HFFc6 (cell line): ENCODE measurements at places on chromosomes 7 and 10.

DNA sequence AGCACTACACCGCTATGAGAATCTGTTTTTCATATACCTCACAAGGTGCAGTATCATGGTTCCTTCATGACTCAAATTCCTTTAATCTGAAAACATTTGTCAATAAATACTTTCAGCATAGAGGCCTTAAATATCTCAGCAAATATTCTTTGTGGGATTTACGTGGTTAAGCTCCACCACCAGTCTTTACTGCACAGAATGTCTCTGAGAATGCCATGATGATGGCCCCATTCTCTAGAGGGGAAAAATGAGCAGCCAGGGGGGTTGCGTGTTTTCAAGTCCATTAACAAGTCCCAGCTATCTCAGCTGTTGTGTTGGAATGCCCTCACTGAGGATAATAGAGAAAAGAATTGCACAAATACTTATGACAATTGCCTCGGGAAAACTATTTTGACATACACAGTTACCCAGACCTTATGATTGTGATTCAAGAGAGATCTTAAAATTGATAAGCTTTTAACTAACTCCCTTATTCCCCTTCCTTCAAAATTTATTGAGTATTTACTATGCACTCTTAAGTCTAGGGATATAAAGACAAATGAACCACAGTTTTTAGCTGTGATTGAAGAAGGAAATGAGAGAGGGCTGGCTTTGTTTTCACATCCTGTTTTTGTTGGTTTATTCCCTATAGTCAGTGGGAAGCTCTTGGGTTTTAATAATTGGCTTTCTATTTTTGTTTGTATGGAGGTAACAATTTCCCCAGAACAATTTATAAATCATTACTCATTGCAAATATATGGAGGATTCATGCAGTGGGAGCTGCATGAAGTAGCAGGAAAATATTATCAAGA lies 176.5 kb upstream of the VWC2 start:
- H3K4me3 ChIP-seq: no peak overlapping the region
- no peak overlapping the region for H3K27ac ChIP-seq
- no peaks in the 10 kb centered on the region for H3K4me1 ChIP-seq
- no peak for DNase-seq
- peaks cover 1% of the 10 kb centered on the region; the same call in 1 of the 2 replicates for H3K27me3 ChIP-seq
- no peaks in the 10 kb centered on the region for H3K36me3 ChIP-seq

- H3K4me1 ChIP-seq: peaks cover 15% of the 10 kb centered on the region
- H3K27me3 ChIP-seq: peaks cover 2% of the 10 kb centered on the region; the same call in 1 of the 2 replicates
- H3K27ac ChIP-seq: no peak overlapping the region
Measured at GRCh38 chr10:122273966-122274545, 3.0 kb downstream of the BTBD16 start.

GRCh38 chr10:60283397-60283796 lies 106.3 kb downstream of the ANK3 start:
- no peak overlapping the region for H3K27ac ChIP-seq
- DNase-seq: no peak
- H3K36me3 ChIP-seq: no peaks in the 10 kb centered on the region
- peaks cover 27% of the 10 kb centered on the region for H3K4me1 ChIP-seq
- H3K27me3 ChIP-seq: peaks cover 5% of the 10 kb centered on the region

- no peak overlapping the region for H3K27ac ChIP-seq
- H3K4me1 ChIP-seq: no peaks in the 10 kb centered on the region
- H3K27me3 ChIP-seq: peaks cover 12% of the 10 kb centered on the region; the same call in 1 of the 2 replicates
- no peaks in the 10 kb centered on the region for H3K36me3 ChIP-seq
- no peak for DNase-seq
- H3K4me3 ChIP-seq: no peak overlapping the region
Measured at GRCh38 chr7:42573881-42574672, 337.1 kb upstream of the GLI3 start.

DNA sequence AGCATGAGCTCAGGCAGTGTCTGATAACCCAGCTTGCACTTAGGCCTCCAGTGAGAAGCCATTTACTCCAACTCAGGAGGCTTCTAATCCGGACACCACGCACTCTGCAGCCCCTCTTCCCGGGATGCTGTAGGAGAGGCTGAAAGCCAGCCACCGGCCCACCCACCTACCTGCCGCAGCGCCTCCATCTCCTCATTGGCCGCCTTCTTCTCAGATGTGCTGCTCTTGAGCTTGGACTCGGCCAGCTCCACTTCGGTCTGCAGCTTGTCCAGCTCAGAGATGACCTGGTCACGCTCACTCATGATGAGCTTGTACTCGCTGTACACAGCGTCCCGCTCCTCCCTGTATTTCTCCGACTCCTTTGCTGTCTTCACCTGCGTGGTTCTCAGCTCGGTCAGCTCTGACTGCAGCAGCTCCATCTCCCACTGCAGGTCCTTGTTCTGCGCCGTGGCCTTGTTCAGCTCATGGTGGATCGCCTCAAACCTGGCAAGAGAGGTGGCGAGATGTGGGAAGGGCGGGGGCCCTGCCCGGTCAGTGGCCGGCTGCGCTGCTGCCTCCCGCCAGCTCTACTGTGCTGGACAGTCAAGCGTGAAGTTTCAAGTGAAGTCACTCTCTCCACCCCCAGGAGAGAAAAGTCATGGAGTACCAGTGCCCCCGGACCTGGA lies 84.7 kb downstream of the DLG5 start:
- no peak overlapping the region for H3K27ac ChIP-seq
- H3K36me3 ChIP-seq: peaks cover 13% of the 10 kb centered on the region; the same call in 1 of the 2 replicates
- H3K4me3 ChIP-seq: no peak overlapping the region

GRCh38 chr10:112616647-112617046 lies 169.6 kb downstream of the VTI1A start:
- H3K36me3 ChIP-seq: peaks cover 6% of the 10 kb centered on the region
- no peaks in the 10 kb centered on the region for H3K27me3 ChIP-seq
- no peak for DNase-seq
- no peak overlapping the region for H3K27ac ChIP-seq
- no peak overlapping the region for H3K4me3 ChIP-seq

DNA sequence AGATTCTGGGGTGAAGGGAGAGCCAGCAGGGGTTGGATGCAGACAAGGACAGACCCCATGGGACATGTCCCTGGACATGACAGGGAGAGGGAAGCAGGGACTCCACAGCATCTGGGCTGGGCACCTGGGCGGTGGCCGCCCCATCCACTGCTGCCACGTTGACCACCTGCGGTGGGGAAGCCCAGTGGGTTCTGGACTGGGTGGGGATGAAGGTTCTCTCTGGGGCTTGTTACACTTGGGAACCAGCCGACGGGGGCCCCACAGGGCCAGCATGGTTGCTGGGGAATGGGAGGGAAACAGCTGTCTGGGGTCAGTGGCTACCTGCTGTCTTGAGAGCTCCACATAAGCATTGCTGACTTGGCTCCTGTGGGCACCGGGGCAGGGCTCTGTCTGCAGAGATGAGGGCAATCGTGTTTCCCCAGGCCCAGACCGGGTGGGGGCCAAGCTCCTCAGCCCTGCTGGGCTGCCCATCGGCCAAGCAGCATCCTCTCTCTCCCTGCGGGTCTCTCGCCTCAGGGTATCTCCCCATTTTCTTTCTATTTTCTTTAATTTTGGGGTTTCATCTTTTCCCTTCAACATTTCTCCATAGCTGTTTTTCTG lies 443.6 kb upstream of the PFKP start:
- peaks cover 1% of the 10 kb centered on the region for H3K27me3 ChIP-seq
- no peaks in the 10 kb centered on the region; the same call in 1 of the 2 replicates for H3K36me3 ChIP-seq
- no peak for DNase-seq
- no peak overlapping the region for H3K27ac ChIP-seq
- no peak overlapping the region for H3K4me3 ChIP-seq
- H3K4me1 ChIP-seq: no peaks in the 10 kb centered on the region

GRCh38 chr10:97914171-97914836 lies 64.7 kb downstream of the GOLGA7B start:
- no peak overlapping the region for H3K4me3 ChIP-seq
- H3K4me1 ChIP-seq: no peaks in the 10 kb centered on the region
- H3K36me3 ChIP-seq: no peaks in the 10 kb centered on the region
- peaks cover 17% of the 10 kb centered on the region for H3K27me3 ChIP-seq
- no peak for DNase-seq

GRCh38 chr7:118845791-118846190 lies 621.3 kb downstream of the ANKRD7 start:
- no peak overlapping the region for H3K4me3 ChIP-seq
- H3K27ac ChIP-seq: no peak overlapping the region
- DNase-seq: no peak
- H3K36me3 ChIP-seq: no peaks in the 10 kb centered on the region
- no peaks in the 10 kb centered on the region for H3K4me1 ChIP-seq

- no peak for DNase-seq
- no peak overlapping the region for H3K27ac ChIP-seq
- peaks cover 6% of the 10 kb centered on the region; the same call in 1 of the 2 replicates for H3K4me1 ChIP-seq
Measured at GRCh38 chr7:127251036-127251464, 1.7 kb downstream of the GRM8 start.

DNA sequence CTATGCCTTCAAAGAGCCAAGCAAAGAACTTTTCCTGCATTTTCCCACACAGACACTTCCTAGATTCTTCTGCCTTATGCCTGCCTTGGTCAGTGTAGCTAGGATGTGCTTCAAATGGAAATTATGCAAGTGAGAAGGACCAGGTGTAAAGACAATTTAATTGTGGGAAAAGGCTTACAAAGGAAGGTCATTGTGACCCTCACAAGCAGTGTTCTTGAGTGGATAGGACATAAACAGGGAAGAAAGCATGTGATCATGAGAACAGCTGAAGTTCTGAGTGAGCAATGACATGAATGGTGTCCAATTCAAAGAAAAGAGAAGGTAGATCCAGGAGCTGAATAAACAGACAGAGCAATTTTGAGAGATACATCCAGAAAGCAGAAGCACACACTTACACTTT lies 1.3 kb upstream of the PIP start:
- DNase-seq: no peak
- no peak overlapping the region for H3K27ac ChIP-seq
- no peaks in the 10 kb centered on the region; the same call in 1 of the 2 replicates for H3K27me3 ChIP-seq
- H3K4me1 ChIP-seq: no peaks in the 10 kb centered on the region
- no peaks in the 10 kb centered on the region; the same call in 1 of the 2 replicates for H3K36me3 ChIP-seq
- no peak overlapping the region for H3K4me3 ChIP-seq
